Osteoblast (primary cell): ENCODE measurements at places on chromosomes 2 and 18. TPM values are rescaled to one million over a fixed set of nuclear protein-coding genes. Genes with fewer than 3 reads are reported as not detected.

Gene COL3A1
- total RNA-seq, result 3,160 and 5,672 TPM in 2 replicates

Gene MYO5B
- 0.36 and 1.2 TPM in 2 replicates for total RNA-seq

Gene RTP5
- not detected in 2 replicates for total RNA-seq

Gene KANSL1L
- 37.7 and 38.0 TPM in 2 replicates for total RNA-seq

GRCh38 chr2:38934742-38935141 is 45.1 kb downstream of the ARHGEF33 start:
- H3K4me1 ChIP-seq, result peaks cover 10% of the 10 kb centered on the region
- no peaks in the 10 kb centered on the region for H3K27me3 ChIP-seq
- H3K4me3 ChIP-seq, result no peak overlapping the region
- DNase-seq, result no peak
- H3K27ac ChIP-seq, result no peak overlapping the region

GRCh38 chr2:3522961-3523421 is 3.7 kb upstream of the ADI1 start:
- H3K27me3 ChIP-seq, result no peaks in the 10 kb centered on the region
- H3K27ac ChIP-seq, result no peak overlapping the region
- H3K36me3 ChIP-seq, result no peaks in the 10 kb centered on the region
- no peak for DNase-seq
- H3K4me3 ChIP-seq, result no peak overlapping the region

DNA sequence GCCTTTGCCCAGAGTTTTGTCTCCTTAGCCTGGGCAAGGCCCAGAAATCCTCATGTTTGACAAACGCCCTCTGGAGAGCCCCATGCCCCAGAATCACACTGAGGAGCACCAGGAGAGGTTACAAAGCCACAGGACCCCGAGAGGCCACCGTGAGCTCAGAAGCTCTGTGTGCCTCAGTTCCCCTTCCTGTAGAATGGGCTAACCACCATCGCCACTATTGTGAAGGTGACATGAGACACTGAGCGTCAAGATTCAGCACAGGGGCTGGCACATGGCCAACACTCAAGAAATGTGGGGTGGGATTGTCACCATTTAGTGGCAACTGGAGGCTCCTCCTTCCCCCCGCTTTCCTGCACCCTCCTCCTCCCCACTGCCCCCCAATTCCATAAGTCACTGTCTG is 1.2 kb upstream of the NMUR1 start:
- peaks cover 17% of the 10 kb centered on the region for H3K27me3 ChIP-seq
- H3K4me3 ChIP-seq, result no peak overlapping the region
- no peaks in the 10 kb centered on the region for H3K36me3 ChIP-seq
- no peak overlapping the region for H3K27ac ChIP-seq

DNA sequence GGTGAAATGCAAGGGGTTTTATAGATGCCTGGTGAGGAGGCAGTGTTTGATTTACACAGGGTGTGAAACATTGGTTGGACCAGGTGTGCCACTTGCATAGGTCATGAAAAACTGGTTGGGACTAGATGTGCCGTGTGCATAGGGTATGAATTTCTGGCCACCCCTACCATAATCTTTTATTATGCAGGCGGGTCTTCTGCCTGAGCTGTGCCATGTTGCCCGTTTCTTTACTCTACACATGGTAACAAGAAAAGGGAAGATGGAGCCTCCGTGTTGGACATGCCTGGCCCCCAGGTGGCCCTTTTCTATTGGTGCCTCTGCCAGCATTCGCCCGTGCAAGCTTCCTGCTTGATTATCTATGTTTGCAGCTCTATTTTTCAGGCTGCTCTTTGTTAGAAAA is 805.4 kb downstream of the TRIB2 start:
- no peak for DNase-seq
- H3K4me1 ChIP-seq, result no peaks in the 10 kb centered on the region
- no peaks in the 10 kb centered on the region for H3K36me3 ChIP-seq
- H3K27ac ChIP-seq, result no peak overlapping the region
- H3K4me3 ChIP-seq, result no peak overlapping the region

GRCh38 chr2:151711025-151711424 is 23.3 kb downstream of the NEB start:
- H3K4me1 ChIP-seq, result no peaks in the 10 kb centered on the region
- H3K27ac ChIP-seq, result no peak overlapping the region
- peaks cover 4% of the 10 kb centered on the region for H3K27me3 ChIP-seq
- no peak for DNase-seq
- H3K36me3 ChIP-seq, result no peaks in the 10 kb centered on the region
